ENCODE measurements at places on chromosomes 4 and X. TPM values are rescaled to one million over a fixed set of nuclear protein-coding genes. Genes with fewer than 3 reads are reported as not detected.
A peak's percentile ranks its signal among the peaks of the same experiment; 100 is the strongest.

Gene CSAG3
- polyA plus RNA-seq, result not detected

DNA sequence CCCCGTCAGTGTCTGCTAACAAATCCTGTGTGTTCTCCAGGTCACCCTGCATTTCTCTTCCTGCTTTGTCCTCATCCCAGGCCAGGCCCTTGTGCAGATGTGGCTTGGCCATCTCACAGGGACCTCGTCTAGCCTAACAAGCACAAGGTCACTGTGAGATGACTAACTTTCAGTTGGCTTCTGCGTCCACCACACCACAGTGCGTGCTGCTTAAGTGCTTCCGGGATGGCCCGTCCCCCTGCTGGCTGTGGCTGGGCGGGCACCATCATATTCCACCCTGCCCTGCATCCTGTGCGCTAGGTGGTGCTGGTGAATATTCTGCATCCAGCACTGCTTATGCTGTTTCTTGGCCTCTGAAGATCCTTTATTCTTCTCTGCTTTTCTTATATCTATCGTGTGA, 33.8 kb downstream of the RBBP7 start:
- DNase-seq, result no peak

DNA sequence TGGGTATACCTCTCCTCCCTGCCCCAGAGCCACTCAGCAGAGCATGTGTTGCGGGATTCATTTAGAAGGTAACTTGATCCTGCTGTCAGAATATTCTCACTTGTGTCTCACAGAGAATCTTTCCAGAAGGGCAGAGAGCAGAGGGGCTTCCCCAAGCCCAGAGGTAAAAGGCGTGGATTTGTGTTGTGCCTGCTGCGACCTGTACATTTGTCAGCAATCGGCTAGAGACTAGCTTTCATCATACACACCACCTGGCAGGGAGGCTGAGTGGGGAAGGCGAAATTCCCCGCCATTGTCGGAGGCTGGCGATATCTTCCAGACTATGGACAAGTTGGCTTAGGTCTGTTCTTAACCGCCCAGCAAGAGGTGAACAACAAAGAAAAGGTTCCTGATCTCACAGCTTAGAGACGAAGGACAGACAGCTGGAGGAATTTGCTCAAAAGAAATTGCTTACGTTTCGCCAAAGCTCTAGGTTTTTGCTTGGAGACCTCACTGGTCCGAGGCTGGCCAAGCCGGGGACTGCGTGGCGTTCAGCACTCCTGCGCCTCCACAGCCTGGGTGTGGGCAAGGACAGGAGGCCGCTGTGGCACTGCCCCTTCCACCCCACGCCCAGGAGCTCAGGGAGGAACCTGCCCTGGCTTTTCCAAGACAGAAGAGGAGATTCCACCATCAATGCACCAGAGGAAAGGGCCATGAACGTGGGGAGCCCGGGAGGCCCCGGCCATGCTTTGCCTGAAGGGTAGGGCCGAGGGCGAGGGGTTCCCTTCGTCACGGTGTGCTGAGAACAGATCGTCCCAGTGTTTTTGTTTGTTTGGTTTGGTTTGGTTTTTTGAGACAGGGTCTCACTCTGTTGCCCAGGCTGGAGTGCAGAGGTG, 69.4 kb downstream of the DCTD start:
- no peak for DNase-seq

DNA sequence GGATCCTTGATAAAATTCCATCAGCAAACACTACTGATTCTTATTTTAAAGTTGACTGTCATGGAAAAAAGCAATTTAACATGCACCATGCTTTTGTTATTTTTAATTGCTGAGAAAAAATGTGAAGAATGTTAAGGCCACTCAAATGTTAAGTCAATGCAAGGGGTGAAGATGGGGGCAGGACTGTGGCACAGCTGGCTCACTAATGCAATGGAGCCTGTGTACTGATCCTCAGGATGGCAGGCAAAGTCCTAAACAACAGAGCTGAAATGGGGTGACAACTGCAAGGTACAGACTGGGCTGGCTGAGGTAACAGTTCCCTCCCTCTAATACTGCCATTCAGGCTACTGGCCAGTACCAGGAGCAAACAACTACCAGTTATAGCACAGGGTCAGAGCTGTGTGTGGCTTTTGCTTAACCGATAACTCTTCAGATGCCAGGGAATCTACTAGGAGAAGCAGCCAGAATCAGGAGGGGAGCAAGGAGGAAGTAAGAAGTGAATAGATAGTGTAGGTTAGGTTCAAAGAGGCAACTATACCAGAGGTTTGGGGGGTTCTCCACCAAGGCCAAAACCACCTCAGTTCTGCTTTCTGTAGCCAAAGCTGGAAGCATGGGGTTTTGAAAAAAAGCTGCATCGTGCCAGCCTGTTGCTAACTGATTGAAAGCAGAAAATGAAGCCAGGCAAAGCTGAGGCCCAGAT, 372.6 kb downstream of the OPHN1 start:
- DNase-seq, result peak; percentile 5

GRCh38 chr4:31169846-31170245, 449.7 kb downstream of the PCDH7 start:
- no peak for DNase-seq

DNA sequence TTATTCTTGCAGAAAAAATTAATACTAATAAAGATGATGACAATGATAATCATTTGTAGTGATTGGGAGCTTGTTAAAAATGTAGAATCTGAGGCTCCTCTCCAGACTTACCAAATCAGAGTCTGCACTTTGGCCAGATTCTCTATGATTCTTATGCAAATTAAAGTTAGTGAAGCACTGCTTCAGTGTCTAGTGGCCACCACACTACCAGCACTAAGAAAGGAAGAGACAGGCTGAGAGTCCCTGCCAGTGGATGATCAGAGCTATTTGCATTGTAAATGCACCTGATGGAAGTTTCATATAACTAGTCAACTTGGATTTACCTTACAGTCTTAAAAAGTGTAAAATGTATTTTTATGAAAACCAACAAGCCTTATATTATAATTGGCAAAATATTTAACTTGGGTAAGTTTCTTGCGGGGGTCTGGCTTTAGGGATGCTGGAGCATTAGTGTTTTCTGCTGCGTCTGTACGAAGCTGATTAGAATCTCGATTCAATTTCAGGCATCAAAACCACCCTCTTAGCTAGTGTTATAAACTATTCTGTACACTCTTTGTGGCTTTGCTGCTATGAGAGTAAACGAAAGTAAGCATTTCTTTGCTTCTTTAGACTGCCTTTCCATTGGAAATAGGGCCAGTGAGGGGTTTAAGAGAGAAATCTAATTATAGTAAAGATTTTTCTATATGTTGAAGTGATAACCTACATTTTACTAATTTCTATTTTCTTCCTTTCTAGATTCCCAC, 114.1 kb downstream of the TLL1 start:
- no peak for DNase-seq

DNA sequence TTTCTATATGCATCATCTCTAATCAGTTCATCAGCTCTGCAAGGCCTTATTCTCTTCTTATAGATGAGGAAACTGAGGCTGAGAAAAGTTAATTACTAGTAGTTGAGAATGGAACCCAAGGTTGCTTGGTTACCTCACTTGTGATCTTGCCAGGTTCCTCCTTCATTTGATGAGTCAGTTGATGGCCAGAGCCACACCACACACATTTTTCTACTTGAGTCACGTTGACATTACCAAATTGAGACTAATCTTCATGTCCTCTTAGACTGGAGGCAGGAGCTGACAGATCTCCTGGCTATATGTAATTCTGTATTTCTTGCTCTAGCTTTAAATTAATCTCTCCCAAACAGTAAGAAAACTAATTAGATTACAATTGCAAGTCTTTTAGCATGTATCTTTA, 428.4 kb downstream of the AFF2 start:
- DNase-seq, result no peak

Gene LAMTOR3
- polyA plus RNA-seq, result 98.1 TPM

Gene GABRA4
- polyA plus RNA-seq, result 0.13 TPM

GRCh38 chr4:176971576-176972115, 178.9 kb upstream of the VEGFC start:
- no peak for DNase-seq

Gene CT45A3
- not detected for polyA plus RNA-seq

Gene S100P
- polyA plus RNA-seq, result 9.3 TPM

Gene WDFY3
- 46.3 TPM for polyA plus RNA-seq

GRCh38 chr4:1105067-1105466, 8.3 kb downstream of the RNF212 start:
- DNase-seq, result no peak

Gene ZCCHC4
- 14.5 TPM for polyA plus RNA-seq

DNA sequence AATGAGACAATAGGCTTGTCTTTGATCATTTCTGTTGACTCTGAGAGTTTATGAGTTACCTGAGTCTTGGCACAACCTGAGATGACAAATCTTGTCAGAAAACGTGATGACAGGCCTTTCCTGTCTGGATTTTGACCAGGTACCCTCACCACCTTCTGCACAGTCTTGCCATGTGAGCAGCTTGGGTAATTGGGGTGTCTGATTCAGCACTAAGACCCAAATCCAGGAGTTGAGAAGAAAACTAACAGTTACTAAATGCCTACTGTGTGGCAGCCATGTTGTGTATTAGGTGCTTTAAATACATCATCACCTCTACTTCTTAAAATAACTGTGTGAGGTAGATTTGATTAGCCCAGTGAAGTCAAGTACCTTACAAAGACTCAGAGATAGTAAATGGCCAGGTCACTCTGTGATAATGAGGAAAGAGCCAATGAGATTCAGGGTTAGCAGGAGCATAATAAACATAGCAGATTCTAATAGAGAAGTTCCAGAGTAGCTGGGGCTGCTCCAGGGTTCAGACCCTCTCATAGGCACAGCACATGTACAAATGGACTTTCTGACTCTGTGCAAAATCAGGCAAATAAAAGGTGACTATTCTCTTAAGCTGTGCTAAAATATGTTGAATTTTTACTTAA, 2.8 kb downstream of the EREG start:
- no peak for DNase-seq

DNA sequence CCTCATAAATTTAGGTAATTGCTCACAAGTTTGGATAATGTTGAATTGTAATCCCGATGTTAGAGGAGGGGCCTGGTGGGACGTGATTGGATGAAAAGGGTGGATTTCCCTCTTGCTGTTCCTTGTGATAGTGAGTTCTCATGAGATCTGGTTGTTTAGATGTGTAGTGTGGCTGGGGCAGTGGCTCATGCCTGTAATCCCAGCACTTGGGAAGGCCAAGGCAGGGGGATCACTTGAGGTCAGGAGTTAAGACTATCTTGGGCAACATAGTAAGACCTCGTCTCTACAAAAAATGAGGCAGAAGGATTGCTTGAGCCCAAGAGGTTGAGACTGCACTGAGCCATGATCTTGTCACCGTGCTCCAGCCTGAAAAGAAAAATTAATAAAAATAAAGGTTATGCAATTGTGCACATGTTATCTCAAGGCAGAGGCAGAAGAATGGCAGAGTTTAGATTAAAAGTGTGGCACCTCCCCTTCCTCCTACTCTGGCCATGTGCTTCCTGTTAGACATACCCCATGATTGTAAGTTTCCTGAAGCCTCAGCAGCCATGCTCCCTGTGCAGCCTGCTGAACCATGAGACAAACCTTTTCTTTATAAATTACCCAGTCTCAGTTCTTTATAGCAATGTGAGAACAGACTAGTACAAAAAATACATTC, 36.5 kb downstream of the ERVMER34-1 start:
- DNase-seq, result no peak

- DNase-seq, result peak; percentile 51
Observed at GRCh38 chr4:122827258-122827878, 737 bp downstream of the FGF2 start.

GRCh38 chr4:95833711-95834194, 6.1 kb upstream of the PDHA2 start:
- peak; percentile 34 for DNase-seq

DNA sequence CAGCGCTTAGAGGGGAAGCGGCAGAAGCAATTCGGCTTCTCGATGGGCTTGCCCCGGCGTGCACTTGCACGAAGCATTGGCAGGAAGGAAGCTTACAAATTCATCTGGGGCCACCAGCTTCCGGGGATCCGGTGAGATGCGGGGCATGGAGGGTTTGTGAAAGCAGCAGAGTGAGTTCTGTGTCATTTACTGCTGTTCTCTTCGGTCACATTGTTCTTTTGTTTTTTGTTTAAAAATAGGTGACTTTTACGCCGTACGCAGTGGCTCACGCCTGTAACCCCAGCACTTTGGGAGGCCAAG, 47.0 kb downstream of the ASMT start:
- no peak for DNase-seq

DNA sequence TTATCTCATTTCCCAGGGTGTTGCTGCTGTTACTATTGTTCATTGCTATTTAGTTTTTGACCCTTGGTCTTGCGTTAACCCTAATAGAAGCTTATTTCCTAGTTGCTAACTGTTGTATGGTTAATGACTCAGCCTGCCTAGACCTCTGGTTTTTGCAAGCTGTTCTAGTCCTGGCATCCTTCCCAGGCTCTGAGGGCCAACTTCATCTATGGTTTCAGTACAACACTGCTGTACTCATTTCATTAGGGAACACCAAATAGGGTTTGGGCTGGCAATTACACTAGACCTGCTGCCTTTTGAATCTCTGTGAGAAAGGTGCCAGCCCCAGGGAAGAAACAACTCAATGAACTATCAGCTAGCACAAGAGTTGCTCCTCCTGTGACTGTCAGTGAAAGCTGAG, 59.6 kb downstream of the DCX start:
- no peak for DNase-seq

DNA sequence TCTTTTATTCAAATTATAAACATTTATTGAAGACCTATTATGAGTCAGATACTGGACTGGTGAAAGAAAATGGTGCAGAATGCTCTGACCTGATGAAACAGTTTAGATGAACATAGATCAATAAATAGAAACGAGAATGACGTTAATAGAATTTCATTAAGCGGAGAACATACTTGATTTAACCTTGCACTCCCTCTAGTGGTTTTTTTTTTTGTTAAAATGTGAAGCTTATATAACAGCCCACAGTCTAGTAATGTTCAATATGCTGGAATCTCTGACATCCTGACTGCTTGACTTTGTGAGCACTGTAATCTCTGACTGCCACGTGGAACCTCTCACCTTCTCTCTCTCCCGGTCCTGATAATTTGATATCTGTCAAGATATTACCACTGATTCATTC, 32.3 kb downstream of the HDAC8 start:
- peak; percentile 5 for DNase-seq

Gene FSTL5
- 3.8 TPM for polyA plus RNA-seq

DNA sequence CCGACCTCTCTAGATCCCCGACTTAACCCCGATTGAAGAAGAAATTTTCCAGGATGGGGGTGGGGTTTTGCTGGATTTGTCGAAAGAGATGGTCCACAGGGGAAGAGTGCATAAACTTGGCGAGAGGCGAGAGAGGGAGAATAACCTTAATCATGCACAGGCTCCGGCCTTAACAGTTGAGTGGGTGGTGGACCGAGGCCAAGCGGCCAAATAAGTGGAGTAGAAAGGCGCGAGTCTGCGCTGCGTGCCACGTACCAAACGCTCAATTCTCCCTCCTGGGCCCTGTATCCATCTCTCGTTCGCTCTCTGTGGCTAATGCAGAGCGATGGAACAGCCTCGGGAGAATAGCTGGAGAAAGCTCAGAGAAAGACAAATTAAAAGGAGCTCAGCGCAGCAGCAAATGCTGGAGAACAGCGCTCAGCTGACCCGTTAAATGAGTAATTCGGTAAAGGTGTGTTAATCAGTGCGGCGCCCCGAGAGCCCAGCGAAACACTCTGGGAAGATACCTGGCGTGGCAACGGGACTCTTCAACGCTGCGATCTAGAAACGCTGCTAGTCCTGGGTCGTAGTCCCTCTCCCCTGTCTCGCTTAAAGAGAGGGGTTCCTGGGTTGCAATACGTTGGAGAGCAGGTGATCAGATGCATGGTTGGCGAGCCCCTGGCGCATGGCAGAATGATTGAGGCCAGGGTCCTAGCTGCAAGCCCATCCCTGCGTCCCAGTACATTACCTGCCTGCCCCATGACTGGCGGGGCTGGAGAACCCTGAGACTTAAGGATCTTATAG, 887 bp upstream of the IL1RAPL2 start:
- DNase-seq, result no peak
